ENCODE measurements at places on chromosomes 3 and 15.
A peak's percentile ranks its signal among the peaks of the same experiment; 100 is the strongest.

DNA sequence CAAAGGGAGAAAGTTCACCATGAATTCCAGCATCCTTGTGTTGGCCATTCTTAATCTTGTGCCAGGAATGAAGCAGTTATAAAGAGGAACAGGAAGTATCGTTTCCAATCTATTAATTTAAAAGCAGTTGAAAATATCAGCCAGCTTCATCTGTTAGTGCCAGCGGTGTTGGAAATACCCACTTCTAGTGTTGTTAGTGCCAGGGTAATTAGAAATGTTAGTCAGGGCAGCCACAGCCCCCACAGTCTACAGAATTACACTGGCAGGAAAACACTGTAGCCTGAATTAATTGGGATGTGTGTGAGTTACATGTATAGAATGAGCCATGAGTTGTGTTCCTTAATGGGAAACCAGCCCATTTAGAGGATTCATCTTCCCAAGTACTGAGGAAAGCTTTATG, 127.8 kb downstream of the GHSR start:
- no peak for DNase-seq

GRCh38 chr3:105827959-105828358, 40.9 kb downstream of the CBLB start:
- no peak for DNase-seq

- no peak for DNase-seq
Observed at GRCh38 chr15:54810031-54810430, 386.7 kb downstream of the RSL24D1 start.

DNA sequence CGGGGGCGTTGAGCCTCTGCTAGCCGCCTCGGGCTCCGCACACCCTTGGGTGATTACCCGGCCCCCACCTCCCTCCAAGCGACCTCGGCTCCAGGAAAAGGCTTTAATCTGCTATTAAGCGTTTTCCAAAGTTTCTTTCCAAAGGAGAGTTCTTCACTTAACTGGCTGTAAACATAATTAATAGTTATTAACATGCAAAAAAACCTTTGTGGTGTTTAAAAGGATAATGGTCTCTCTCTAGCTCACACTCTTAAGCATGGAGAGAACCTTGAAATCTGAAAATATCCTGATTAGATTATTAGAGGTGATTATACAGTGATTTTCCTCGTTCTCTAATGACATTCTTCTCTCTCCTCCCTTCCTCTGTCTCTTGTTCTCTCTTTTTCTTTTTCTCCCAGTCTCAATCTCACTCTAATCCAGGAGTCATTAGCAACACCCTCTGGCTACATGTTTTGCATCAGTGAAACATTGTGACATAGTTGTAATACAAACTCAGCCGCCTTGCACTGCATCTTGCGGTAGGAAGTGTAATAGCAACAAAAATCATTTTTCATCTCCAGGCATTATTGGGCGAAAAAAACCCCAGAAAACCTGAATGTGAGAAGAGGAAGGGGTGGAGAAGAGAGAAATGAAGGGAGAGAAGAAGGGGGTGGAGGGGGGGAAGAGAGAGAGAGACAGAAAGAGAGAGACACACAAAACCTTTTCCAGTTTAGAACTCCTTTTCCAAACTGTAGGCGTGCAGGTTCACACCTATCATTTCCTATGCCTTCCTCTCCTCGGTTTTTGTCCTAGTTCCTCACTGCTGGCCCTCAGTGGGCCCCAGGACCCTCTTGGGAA, 24.4 kb downstream of the NR2F2 start:
- no peak for DNase-seq

- no peak for DNase-seq
Observed at GRCh38 chr3:46284981-46285683, 42.9 kb downstream of the CCR3 start.

DNA sequence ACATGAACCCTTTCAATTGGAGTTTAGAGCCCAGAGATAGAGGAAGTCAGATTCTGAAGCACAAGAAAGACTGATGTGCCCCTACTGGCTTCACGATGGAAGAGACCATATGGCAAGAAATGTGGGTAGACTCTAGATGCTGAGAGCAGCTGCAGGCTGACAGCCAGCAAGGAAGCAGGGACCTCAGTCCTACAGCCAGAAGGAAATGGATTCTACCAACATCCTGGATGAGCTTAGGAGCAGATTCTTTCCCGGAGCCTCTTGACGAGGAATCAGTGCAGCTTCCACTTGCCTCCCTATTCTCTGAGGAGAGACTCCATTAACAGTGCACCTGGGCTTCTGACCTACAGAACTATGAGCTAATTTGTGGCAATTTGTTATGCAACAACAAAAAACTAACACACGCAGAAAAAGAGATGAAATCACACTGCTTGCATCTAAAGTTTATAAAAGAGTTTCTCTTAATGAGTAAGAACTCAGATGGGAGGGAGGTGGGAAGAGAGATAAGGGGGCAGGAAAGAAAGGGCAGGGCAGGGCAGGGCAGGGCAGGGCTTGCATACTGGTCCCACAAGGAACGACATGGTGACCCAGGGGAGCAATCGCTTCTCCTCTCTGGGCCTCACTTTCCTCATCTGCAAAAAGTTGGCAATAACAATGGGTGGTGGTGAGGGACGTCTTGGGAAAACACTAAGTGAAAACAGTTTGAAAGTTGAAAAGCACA, 440.9 kb downstream of the FOXP1 start:
- no peak for DNase-seq

DNA sequence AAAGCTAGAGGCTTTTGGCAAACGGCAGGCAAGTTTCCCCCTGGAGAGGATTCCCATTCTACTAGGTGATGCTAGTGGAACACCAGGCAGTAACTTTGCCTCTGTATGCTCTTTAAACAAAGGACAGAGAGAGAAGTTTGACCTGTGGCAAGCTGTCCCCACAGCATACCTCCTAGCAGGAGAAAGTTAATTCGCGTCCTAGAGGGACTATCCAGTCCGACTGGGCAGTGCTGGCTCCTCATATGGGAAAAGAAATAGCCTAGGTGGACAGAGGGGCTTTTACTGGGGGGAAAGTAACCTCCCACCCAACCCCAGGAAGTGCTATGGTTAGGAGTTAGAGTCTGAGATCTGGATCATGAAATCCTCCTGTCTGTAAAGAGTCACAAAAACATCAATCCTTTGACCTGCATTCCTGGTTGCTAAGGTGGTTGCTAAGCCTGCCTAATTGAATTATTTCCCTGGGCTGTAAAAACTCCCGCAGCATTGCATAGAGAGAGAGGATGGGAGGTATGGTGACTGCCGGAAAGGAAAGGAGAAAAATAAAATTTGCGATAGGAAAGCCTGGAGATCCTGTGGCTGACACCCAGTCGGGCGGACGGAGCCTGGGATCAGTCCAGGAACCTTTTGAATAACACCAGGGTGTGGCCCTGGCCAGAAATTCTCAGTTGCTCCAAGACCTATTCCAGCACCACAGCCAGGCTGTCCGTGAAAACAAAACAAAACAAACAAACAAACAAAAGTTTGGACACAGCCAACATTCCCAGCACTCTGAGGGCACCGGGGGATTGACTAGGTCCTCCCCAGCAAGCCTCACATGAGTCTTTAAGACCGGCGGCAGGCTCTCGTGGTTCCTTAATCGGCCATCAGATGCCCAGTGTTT, 67.7 kb upstream of the ATP11B start:
- no peak for DNase-seq

- DNase-seq, result no peak
Observed at GRCh38 chr3:11445883-11446282, 173.7 kb downstream of the ATG7 start.

DNA sequence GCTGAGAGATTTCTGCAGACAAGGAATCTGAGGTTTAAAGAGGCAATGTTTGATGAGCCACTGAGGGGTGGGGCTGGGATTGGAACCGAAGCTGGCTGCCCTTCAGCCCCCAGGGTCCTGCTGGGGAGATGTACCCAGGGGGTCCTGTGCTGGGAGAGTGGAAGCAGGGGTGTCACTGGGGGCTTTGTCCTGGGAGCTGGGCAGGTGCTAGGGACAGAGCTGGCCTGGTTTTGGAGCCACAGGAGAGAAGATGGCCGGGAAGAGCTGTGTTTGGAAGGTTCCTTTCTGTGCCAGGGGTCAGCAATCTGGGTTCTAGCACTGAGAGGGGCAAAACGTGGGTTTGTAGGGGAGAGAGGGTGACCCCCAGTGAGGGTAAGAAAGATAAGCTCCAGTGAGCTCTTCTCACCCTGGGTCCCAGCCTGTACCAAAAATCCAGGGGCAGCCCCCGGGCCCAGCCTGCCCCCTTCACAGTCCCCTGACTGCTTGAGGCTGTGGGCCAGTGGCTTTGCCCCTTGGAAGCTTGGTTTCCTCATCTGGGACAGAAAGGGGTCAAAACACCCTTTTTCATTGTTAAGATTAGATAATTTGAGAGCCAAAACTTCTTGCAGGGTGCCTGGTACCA, 69.6 kb downstream of the SMAD3 start:
- no peak for DNase-seq

DNA sequence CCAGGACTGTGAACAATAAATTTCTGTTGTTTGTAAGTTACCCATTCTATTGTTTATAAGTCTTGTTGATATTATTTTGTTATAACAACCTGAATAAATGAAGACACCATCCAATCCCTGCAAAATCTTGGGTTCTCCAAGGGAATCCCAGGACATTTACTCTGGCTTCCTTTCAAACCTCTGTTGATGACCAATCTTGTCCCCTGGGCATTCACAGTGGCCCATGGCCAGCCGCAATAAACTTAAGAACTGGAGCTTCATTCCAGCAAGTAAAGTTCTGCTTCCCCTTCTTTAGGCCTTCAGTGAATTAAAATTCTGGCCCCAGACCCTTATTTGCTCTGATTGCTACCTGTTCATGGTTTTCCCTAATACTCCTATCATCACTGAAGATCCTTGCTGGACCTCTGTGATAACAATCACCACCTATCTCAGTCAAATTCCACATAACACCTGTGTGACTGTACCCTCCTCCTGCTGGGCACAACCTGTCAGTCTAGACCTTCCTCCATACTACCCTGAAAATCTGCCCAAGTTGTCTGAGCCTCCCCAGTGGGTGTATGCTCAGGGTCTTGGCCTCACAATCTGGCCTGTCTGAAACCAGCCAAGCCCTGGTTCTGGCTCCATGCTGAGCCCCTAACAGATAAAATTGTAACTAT, 153.1 kb downstream of the SEMA6D start:
- no peak for DNase-seq

- DNase-seq, result peak; percentile 74
Observed at GRCh38 chr3:16885593-16886302, 993 bp downstream of the PLCL2 start.

- no peak for DNase-seq
Observed at GRCh38 chr3:112629425-112629824, 11.5 kb downstream of the CCDC80 start.

GRCh38 chr3:30059240-30059639, 547.2 kb upstream of the TGFBR2 start:
- DNase-seq, result no peak

- DNase-seq, result no peak
Observed at GRCh38 chr15:78104119-78104479, 11.7 kb downstream of the SH2D7 start.

- no peak for DNase-seq
Observed at GRCh38 chr3:128318275-128318941, 148.3 kb downstream of the DNAJB8 start.

DNA sequence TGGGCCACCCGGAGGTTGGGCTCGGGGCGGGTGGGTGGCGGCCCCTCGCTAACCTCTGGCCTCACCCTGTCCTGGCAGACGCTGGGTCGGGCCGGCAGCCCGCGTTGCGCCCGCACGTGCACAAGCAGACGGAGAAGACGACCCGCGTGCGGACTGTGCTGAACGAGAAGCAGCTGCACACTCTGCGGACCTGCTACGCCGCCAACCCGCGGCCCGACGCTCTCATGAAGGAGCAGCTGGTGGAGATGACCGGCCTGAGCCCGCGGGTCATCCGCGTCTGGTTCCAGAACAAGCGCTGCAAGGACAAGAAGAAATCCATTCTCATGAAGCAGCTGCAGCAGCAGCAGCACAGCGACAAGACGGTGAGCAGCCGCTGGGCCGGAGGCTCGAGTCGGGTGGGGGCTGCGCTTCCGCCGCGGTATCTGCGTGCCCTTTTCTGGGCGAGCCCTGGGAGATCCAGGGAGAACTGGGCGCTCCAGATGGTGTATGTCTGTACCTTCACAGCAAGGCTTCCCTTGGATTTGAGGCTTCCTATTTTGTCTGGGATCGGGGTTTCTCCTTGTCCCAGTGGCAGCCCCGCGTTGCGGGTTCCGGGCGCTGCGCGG, 3.7 kb downstream of the ISL2 start:
- DNase-seq, result no peak

DNA sequence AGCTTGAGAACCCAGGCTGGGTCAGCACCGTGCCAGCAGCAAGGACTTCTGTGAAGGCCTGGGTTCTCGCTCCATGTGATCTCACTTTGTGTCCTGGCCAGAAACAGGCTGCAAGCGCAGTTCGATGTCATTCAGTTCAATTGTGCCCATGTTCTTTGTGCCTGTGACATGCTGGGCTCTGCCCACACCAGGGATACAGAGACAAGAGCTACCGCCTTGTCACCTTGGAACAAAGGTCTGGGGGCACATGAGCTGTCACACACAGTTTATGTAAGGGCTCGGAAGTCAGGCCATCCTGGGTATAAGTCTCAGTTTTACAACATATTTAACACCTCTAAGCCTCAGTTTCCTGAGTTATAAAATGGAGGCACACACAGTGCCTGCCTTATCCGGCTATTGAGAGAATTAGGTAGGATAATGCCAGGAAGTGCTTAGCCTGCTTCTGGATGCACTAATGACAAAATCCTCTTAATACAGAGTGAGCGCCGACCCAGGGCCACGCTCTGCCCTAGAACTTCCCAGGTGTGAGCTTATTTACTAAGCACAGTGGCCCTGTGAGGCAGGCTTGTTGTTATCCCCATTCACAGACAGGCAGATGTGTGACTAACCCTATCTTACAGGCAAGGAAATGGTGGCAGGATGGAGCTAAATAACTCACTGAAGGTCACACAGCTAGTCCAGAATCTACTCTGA, 50.4 kb upstream of the LIMD1 start:
- no peak for DNase-seq

DNA sequence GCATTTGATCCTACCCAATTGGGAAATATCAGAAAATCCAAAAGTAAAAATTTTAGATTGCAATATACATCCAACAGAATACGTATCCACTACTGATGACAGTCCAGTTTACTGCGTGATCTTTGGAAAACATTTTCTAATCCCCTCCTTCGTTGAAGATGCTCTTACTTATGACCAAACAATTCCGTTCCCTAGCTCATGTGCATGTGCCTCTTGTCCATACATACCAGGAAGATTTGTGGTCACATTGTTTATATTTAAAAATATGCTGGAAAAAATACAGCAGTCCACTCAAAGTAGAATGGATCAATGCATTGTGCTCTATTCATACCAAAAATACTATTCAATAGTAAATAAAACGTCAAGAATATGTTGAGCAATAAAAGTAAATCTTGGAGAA, 135.3 kb downstream of the CHL1 start:
- no peak for DNase-seq

GRCh38 chr3:136194409-136195257, 1.5 kb downstream of the MSL2 start:
- DNase-seq, result peak; percentile 26

- DNase-seq, result peak; percentile 26
Observed at GRCh38 chr3:38157595-38157994, 7.7 kb upstream of the OXSR1 start.

- no peak for DNase-seq
Observed at GRCh38 chr3:141459008-141459407, 27.8 kb upstream of the RASA2 start.

GRCh38 chr3:100073714-100074307, 40.5 kb downstream of the FILIP1L start:
- DNase-seq, result no peak

GRCh38 chr15:81619002-81619401, 245.0 kb upstream of the TMC3 start:
- no peak for DNase-seq

GRCh38 chr3:62723914-62724217, 151.3 kb downstream of the CADPS start:
- no peak for DNase-seq

Measured in NCI-H2029 treated with DMSO at 0.1 percent for 48 hours (cell line).